ENCODE measurements at places on chromosomes 5 and 9.

DNA sequence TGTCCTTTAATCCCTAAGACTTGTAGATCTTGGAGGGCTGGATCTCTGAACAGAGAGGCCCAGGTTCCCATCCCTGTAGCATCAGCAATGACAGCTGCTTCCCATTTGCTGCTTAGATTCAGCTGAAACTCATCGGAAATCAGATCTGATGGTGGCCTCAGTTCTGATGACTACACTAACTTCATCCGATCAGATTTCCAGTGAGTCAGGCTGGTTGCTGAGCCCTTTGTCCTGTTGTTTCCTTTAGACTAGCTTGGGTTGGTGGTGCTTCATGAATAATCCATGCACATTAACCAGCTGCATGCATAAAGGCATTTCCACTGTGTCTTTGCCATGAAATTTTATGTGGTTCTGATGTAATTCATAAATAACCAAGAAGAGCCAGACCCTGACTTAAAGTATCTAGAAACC lies 195.2 kb upstream of the TUT7 start:
- ATAC-seq = no peak

GRCh38 chr5:110256298-110256697 lies 470.2 kb downstream of the TMEM232 start:
- no peak for ATAC-seq

- no peak for ATAC-seq
Measured at GRCh38 chr5:28234356-28234968, 1196.1 kb upstream of the CDH9 start.

- ATAC-seq = no peak
Measured at GRCh38 chr5:24110004-24110615, 534.7 kb downstream of the CDH10 start.

DNA sequence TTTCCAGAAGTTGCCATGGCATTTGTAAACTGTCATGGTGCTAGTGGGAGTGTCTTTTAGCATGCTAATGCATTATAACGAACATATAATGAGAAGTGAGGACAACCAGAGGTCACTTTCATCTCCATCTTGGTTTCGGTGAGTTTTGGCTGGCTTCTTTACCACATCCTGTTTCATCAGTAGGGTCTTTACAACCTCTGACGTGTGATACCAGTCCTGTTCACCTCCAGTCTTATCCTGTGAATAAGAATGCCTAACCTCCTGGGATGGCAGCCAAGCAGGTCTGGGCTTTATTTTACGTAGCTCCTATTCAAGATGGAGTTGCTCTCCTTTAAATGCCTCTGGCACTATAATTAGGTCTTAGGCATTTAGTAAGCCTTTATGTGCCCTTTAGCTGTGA lies 20.4 kb upstream of the RFK start:
- ATAC-seq = no peak

DNA sequence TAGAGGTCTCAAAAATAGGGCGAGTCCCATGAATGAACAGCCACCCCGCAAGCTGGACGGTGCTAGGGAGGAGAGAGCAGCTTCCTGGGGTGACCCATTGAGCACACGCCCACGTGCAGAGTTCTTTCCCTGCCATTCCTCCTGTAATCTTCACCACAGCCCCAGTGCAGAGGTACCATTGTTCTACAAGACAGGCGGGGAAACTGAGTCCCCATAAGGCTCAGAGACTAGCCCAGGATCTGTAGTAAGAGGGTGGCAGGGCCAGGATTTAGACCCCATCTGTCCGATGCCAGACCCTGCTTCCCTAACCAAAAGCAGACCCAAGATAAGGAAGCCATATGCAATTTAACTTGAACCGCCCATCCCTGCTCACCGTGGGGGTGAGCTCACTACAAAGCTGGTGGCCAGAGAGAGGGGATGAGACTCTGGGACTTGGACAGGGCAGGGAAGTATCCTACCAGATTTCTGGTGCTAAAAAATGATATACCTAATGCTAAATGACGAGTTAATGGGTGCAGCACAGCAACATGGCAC lies 36.7 kb upstream of the ORM1 start:
- ATAC-seq = no peak

DNA sequence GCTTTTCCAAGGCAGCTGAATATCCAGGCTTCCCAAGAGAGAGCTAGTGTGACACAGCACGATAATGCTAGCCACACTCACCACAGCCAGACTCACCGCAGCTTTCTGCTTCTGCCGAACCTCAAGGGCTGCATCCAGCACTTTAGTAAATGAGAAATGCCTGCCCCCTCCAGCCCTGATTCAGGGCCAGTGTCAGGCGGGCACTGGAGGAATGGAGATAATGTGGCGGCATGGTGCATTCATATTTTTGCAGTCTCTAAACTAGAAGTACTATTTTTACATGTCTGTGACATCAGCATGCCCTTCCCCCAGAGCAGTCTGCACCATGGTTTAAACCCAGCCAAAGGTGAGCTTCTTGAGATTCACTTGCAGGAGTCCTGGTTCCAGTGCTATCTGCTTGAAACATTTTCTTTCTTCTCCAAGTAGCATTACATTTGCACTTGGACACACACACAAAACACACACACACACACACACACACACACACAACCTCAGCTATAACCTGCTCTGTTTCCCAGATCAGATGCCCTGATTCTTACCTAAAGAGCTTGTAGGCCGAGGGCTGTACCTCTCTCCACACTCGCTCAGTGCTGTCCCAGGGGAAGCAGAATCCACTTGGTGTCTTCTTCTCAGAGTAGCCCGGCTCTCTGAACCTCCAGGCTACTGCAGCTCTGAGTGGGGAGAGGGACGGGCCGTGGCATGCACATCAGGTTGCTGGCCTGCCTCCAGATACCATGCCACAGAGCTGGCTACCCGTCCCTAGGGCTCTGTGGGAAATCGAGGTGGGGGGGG lies at the start of gene FGF1:
FGF1 (minus strand) TSS at position 673 of the 792 bp plus-strand sequence. CDS start 71,963 bp downstream, outside the sequence.
- no peak for ATAC-seq

- ATAC-seq = peak; percentile 27
Measured at GRCh38 chr5:6000867-6001266, 377.5 kb downstream of the MED10 start.

- no peak for ATAC-seq
Measured at GRCh38 chr9:134205672-134206310, 41.4 kb upstream of the RNU6ATAC start.

DNA sequence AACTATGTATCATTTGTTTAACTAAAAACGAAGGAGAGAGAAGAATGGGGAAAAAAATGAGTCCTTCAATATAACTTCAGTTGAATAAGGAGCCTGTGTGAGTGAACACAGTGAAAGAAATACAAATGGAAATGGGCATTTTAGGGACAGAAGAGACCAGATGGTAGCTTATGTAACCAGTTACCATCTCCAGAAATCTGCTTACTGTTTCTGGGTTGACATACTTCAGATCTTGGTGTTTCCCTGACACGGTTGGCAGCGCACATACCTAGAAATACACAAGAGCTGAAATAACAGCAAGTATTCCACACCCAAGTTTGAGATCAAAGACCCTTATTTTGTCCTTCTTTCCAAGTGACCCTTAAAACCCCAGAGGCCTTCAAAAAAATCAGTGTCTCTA lies 14.9 kb upstream of the GFRA3 start:
- no peak for ATAC-seq

GRCh38 chr5:67319935-67320725 lies 123.5 kb upstream of the CD180 start:
- ATAC-seq = no peak

DNA sequence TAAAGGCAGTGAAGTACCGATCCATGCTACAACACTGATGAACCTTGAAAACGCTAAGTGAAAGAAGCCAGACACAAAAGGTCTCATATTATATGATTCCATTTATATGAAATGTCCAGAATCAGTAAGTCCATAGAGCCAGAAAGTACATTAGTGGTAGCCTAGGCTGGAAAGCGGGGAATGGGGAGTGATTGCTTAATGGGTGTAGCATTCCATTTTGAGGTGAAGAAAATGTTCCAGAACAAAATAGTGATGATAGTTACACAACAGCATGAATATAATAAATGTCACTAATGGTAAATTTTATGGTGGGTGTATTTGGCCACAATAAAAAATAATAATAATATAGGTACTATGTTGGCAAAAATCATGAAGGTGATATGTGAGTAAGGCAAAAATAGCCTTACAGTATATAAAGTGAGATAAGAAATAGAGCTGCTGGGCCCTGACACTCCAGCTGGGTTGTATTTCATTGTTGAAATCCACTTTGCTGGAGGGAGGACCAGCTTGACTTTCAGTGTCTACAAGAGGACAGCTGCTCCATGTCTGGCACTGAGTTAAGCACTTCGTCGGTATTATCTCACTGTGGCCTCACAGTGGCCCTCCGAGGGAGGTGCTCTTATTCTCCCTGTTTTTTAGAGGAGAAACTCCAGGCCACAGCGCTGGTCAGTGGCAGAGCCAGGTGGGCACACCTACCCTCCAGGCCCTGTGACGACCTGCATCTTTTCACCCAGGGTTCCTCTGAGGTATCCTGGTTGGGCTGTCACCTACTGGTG lies 22.4 kb upstream of the ANGPTL2 start:
- ATAC-seq = no peak
